T-helper 2 cell (primary cell): ENCODE measurements at places on chromosomes 2 and 18.

DNA sequence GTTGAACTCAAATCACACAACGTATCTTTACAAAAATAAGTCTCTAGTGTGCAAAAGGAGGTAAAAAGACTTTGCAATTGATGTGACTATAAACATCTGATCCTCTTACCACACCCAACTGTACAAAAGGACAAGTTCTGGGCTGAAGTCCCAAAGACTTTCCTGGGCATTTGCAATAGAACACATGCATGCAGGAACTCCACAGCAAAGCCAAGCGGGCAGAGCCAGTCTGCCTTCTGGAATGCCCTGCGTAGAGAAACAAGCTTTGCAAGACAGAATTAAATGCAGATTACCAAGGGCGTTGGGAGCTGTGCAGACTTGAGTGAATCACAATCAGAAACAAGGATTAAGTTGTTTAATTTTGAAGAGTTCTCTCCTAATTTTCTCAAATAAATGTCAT, 208.4 kb upstream of the ZNF521 start:
- no peak for DNase-seq

DNA sequence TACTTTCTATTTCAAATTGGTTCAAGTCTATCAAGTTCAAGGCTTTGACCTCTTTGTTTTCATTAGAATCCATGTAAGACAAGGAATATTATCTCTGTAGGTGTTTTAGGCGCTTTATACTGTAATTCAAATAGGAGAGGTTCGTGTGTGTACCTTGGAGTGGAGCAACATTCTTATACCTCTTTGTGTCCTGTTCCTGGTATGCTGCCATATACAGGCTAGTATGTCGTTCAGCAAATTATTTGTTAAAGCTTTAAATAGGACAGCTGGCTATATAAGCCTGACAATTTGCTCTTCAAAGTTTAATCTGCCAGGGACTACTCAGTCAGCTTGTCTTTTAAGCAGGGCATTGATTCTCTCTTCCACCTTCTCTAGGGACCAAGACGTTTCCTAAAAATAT, 31.1 kb upstream of the SPAG16 start:
- no peak for DNase-seq

GRCh38 chr2:45459860-45460259, 151.2 kb downstream of the SRBD1 start:
- DNase-seq: no peak

DNA sequence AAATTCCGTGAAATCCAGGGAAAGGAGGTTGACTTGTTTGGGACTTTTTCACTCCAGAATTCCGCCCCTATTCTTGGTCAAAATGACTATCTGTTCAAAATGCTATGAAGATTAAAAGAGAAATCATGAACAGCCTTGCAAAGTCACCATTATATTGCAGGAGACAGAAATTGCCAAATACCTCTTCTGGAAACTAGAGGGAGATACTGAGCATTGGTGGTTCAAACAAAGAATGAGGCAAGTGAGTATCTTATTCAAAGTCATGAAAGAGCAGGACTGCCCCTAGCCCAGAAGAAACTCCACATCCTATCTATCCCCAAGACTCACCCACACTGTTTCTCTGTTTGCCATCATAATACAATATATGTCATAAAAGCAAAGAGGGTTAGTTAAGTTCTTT, 862.3 kb upstream of the POU3F3 start:
- no peak for DNase-seq

- no peak for DNase-seq
Measured at GRCh38 chr2:166607880-166608279, 113.8 kb upstream of the SCN7A start.

DNA sequence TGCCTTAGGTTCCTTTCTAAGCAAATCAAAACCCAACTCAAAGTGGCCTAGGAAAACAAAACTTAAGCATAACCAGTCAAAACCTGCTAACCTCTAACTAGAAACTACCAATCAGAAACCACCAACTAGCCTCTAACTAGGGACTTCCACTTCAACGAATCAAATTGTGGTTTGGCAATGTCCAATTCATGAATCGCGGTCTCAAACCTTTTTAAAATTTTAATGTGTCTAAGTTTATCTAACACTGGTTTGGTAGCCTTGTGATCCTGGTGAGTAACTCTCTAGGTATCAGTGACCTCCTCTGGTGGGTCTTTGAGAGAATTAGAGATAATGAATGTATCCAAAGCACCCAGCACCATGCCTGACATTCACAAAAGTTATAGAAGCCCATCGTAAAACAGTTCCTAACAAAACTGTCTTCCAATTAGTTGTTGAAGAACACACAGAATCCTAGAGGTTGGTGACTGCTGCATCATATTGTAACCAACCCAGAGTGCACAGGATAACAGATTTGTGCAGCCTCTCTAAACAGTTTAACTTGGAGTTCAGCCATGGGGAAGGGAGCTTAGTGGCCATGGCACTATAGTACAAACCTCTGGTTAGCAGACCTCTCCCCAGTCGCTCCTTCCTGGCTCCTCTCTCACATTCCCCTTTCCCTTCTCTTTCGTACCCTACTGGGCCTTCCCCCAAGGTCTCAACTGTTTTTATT, 45.2 kb upstream of the B3GNT2 start:
- DNase-seq: no peak

GRCh38 chr2:226760412-226761194, 39.0 kb downstream of the IRS1 start:
- DNase-seq: no peak

DNA sequence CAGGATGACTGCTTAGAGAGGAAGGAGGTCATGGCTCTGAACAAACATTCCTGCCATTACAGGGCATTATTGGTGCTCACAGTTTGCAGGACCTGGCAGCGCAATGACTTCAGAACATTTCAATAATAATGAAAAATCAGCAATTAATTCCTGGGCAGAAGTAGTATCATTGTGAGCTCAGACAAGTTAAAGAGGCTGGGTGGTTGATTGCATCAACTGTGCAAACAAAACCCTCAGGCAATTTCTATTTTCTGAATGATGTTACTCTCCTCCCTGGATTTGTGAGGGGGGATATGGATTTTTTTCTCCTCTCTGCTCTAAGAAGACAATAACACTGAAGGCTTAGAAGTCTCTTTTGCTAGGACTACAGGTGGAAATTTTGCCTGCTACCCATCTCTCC, 168.1 kb upstream of the TACR1 start:
- no peak for DNase-seq

DNA sequence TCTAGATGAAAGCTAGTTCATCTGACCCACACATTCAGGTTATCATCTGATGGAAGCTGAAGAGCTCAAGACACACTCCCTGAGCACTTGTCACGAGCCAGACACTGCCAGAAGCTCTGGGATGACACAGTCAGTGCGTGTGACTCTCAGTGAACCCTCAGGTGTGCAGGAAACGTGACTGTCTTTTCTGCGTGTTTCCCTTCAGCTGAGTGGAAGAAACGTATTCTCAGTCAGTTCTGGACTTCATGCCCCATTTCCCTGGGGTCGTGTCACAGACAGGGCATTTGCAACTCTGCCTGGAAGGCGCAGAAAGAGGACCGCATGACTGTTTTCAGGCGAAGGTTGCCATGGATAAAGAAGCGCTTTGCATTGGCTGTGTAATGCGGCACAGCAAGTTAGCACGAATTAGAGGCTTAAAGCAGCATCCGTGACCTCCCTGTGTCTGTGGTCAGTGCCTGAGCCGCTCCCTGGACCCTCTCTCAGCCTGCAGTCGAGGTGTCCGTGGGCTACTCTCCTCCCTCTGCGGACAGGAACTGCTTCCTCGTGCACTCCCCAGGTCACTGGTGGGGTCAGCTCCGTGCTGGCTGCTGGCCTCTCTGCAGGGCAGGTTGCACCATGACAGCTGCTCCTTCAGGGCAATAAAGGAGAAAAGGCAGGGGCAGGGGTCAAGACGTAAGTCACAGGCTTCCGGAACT, 3.3 kb upstream of the ALLC start:
- no peak for DNase-seq

DNA sequence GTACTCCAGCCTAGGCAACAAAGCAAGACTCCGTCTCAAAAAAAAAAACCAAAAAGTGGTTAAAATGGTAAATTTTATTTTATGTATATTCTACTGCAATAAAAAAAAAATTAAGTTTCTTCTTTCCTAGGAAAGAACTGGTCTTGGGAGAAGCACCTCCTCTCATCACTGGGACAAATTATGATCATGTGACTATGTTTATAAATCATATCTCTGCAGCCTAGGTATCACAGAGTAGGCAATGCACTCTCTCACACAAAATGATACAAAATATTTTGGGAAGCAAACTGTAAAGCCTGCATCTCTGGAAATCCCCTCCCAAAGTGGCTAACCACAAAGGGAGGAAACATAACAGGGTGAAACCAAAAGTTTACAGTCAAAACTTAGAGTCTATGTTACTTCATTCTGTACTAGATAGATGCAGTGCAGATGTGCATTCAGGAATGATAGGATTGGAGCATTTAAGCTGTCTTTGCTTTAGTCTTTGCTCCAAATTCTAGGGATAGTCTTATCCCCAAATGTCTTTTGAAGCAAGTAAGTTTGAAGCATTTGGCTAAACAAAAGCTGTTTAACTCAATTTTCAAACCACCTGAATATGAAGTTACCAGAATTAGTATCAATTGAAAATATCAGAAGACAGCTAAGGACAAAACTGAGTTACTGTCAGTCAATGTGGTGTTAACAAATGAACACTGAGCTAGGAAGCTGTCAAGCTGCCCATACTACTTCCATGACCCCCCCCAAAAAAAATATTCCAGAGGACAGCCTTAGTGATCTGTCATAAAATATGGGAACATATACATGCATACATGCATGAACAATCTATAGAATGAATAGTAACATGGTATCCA, 21.1 kb upstream of the MALT1 start:
- DNase-seq: no peak

GRCh38 chr2:58680755-58681310, 439.7 kb upstream of the FANCL start:
- DNase-seq: no peak

DNA sequence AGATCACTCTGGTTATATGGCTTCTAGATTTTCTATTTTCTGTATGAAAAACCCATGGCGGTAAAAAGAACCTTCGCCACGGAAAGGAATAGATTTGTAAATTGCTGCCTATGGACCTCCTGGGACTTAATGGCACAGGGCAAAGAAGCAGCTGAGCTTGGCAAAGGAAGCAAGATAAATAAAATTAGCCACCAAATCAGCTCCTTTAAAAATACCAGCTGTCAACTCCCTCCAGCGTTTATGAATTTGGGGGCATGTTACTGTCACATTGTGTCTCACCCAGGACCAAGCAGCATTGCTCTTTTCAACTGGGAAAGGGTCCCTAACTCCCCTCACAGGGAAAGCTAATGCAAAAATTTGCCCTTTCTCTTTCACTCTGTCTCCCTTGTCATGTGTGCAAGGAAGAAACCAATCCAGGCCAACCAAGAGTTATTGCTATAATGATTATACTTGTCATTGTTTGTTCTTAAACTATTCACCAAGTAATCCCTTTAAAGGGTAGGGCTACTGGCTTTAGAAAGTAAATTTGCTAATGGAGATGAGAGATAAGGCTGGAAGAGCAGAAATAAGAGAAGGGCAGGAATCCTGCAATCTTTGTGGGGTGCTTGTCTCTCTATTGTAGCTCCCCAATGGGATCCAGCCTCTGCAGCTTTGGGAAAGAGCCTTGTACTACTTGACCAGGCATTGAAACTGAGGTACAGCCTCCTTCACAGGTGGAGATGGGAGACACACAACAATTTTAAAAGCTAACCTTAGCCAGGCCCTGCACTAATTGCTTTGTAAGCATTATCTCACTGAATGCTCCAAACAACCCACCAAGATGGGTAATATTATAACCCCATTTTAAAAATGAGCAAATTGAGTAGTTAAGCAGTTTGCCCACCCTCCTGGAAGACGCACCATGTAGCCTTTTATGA, 119.1 kb upstream of the KLF7 start:
- DNase-seq: no peak

GRCh38 chr2:66170744-66171330, 264.1 kb upstream of the MEIS1 start:
- DNase-seq: no peak

DNA sequence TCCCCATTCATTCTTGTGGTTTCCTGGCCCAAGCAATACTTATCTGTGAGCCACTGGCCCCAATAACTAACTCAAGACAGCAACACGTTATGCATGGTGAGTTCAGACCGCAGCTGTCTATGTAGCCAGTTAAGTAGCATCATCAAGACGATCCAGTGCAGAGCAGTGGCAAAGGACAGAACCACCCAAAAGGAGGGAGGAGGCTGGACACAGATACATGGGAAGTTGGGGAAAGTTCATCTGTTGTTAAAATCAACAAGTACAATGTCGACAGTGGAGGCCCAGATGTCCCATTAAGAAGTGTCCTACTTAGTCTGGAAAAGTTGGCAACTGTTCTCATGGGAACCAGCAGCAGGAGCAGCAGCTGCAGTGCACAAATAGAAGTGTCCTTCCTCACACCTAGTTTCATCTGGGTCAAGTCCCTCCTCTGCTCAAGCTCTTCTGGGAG, 106.9 kb upstream of the THOC1 start:
- DNase-seq: no peak

DNA sequence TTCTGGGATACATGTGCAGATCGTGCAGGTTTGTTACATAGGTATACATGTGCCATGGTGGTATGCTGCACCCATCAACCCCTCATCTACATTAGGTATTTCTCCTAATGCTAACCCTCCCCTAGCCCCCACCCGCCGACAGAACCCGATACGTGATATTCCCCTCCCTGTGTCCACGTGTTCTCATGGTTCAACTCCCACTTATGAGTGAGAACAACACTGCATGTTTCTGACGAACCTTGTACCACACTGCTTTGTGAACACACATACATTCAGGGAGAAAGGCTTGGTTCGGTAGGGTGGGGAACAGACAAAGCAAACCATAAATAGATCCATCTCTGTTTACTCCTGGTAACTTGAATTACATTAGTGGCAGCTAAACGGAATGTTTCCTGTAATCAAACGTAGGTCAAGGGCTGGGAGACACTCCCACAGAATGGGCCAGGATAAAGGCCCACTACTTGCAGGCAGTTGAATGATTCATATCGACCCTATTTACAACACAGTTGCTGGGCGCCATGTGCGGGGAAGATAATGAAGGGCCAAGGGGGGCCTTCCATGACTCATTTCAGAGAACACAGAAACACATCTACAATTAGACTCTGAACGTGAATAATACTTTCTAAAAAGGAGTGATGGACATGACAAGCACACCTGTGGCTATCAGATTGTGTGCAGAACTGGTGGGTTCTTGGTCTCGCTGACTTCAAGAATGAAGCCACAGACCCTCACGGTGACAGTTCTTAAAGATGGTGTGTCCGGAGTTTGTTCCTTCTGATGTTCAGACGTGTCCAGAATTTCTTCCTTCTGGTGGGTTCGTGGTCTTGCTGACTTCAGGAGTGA, 56.8 kb upstream of the KIDINS220 start:
- no peak for DNase-seq

GRCh38 chr18:50654658-50655550, 95.0 kb downstream of the MAPK4 start:
- DNase-seq: no peak

GRCh38 chr18:55314615-55315237, 273.3 kb downstream of the TCF4 start:
- no peak for DNase-seq
